Myometrial cell (primary cell): ENCODE measurements at places on chromosomes 7 and 10. TPM values are rescaled to one million over a fixed set of nuclear protein-coding genes. Genes with fewer than 3 reads are reported as not detected.

Gene PAPOLB
- total RNA-seq: under 0.01 TPM in 1 of 2 replicates, not detected in the other

Gene DPP6
- total RNA-seq: under 0.01 TPM in 1 of 2 replicates, not detected in the other

Gene PARD3
- 23.4 and 33.5 TPM in 2 replicates for total RNA-seq

Gene VTI1A
- total RNA-seq: 24.2 and 32.4 TPM in 2 replicates

Gene PRTFDC1
- total RNA-seq: 15.3 and 22.9 TPM in 2 replicates

Gene DOCK1
- 24.5 and 48.6 TPM in 2 replicates for total RNA-seq

Gene ADCY1
- total RNA-seq: 0.71 TPM in 1 of 2 replicates, not detected in the other

Gene RPS24
- 2,326 and 2,498 TPM in 2 replicates for total RNA-seq

Gene CHST15
- 11.5 and 12.7 TPM in 2 replicates for total RNA-seq

Gene RNF32
- 0.29 and 2.8 TPM in 2 replicates for total RNA-seq

Gene ZNF655
- 70.2 and 76.4 TPM in 2 replicates for total RNA-seq

Gene PTF1A
- total RNA-seq: not detected in 2 replicates

Gene LIPM
- total RNA-seq: not detected in 2 replicates

Gene GDF2
- total RNA-seq: not detected in 2 replicates

Gene ITGB8
- total RNA-seq: 1.2 and 2.5 TPM in 2 replicates

Gene AS3MT
- total RNA-seq: 6.4 and 7.5 TPM in 2 replicates

Gene LOXL4
- 53.0 and 57.2 TPM in 2 replicates for total RNA-seq

Gene GPR26
- not detected in 2 replicates for total RNA-seq

Gene SND1
- 252 and 260 TPM in 2 replicates for total RNA-seq

Gene PPP3CB
- total RNA-seq: 16.1 and 28.0 TPM in 2 replicates

Gene JCAD
- 1.2 and 1.8 TPM in 2 replicates for total RNA-seq

Gene ZRANB1
- 17.6 and 26.2 TPM in 2 replicates for total RNA-seq

Gene CRHR2
- not detected in 2 replicates for total RNA-seq

Gene SLC29A4
- 0.86 and 1.6 TPM in 2 replicates for total RNA-seq

Gene NCF1
- total RNA-seq: not detected in 2 replicates

Gene SUN3
- total RNA-seq: not detected in 2 replicates

Gene ATE1
- total RNA-seq: 14.1 and 19.7 TPM in 2 replicates

Gene IFIT1B
- total RNA-seq: not detected in 2 replicates

Gene C1QL3
- not detected in 2 replicates for total RNA-seq

Gene FANK1
- total RNA-seq: 0.71 and 1.4 TPM in 2 replicates

Gene HOXA1
- 1.7 and 2.1 TPM in 2 replicates for total RNA-seq

Gene LIPF
- not detected in 2 replicates for total RNA-seq

Gene SPRN
- 0.89 and 2.0 TPM in 2 replicates for total RNA-seq

Gene PHYH
- total RNA-seq: 11.5 and 16.1 TPM in 2 replicates

Gene TMEM270
- not detected in 2 replicates for total RNA-seq

Gene GJC3
- total RNA-seq: not detected in 2 replicates

Gene ANKRD61
- total RNA-seq: not detected in 2 replicates

Gene UNCX
- not detected in 2 replicates for total RNA-seq

Gene ZNF467
- 1.4 and 3.0 TPM in 2 replicates for total RNA-seq

Gene PYROXD2
- 2.3 and 18.1 TPM in 2 replicates for total RNA-seq

Gene TUBAL3
- total RNA-seq: not detected in 2 replicates

Gene ETV1
- 18.1 and 20.8 TPM in 2 replicates for total RNA-seq

Gene NRP1
- 182 and 221 TPM in 2 replicates for total RNA-seq

Gene TRIM56
- 9.2 and 11.2 TPM in 2 replicates for total RNA-seq

Gene ACHE
- total RNA-seq: not detected in 2 replicates

Gene FKBP14
- total RNA-seq: 33.2 and 35.8 TPM in 2 replicates

Gene SAMD9
- 8.4 and 14.4 TPM in 2 replicates for total RNA-seq

Gene GALNT17
- not detected in 2 replicates for total RNA-seq

Gene IGF2BP3
- 8.6 and 20.2 TPM in 2 replicates for total RNA-seq

Gene PAX4
- total RNA-seq: not detected in 2 replicates

Gene CDHR3
- total RNA-seq: 3.7 and 4.0 TPM in 2 replicates

Gene ASIC3
- 0.18 TPM in 1 of 2 replicates, not detected in the other for total RNA-seq

Gene CTAGE8
- total RNA-seq: 0.18 and 0.29 TPM in 2 replicates

Gene ADRB1
- not detected in 2 replicates for total RNA-seq

Gene KEL
- total RNA-seq: not detected in 2 replicates

Gene CPN1
- total RNA-seq: not detected in 2 replicates

Gene SEMA3E
- total RNA-seq: 0.35 TPM in 1 of 2 replicates, not detected in the other

Gene PDE1C
- total RNA-seq: 0.18 and 0.86 TPM in 2 replicates

Gene FOXL3
- not detected in 2 replicates for total RNA-seq
